ENCODE measurements at places on chromosomes 1 and 21.
A peak's percentile ranks its signal among the peaks of the same experiment; 100 is the strongest.

GRCh38 chr1:214413315-214413714 lies 132.4 kb downstream of the SMYD2 start:
- no peak for DNase-seq

GRCh38 chr21:34132202-34132601 lies 58.8 kb downstream of the MRPS6 start:
- DNase-seq = no peak

GRCh38 chr1:162177126-162177525 lies 107.6 kb downstream of the NOS1AP start:
- DNase-seq = no peak

DNA sequence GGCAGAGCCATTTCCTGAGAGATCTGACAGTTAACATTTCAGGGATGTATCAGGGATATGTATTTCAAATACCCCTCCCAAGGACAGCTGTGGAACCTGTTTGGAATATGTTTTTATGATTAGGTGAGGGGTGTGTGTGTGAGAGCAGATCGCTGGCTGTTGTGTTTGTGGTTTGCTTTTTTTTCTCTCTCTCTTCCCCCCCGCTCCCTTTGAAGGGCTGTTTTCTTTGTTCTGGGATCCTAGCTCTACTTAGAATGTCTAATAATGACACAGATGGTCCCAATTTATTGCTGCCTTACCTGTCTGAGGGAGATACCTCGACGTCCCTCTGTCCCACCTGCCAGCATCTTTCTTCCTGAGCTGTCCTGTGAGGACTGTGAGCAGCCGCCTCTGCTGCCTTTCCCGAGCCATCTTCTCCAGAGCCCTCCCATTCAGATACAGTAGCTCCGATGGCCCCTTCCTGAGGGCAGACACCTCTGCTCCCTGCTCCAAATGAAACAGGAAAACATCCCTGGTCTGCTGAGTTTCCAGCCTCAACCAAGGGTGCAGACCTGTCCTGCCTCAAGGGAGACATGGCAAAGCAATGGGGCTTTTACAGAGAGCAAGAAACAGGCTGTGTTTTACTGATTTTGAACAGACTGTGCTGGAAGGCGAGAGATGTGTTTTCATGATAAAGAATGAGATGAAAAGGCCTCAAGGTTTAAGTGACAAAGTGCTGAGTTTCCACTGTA lies 138.0 kb upstream of the TNR start:
- DNase-seq = no peak

GRCh38 chr1:37755290-37755689 lies 9.6 kb downstream of the EPHA10 start:
- DNase-seq = no peak

DNA sequence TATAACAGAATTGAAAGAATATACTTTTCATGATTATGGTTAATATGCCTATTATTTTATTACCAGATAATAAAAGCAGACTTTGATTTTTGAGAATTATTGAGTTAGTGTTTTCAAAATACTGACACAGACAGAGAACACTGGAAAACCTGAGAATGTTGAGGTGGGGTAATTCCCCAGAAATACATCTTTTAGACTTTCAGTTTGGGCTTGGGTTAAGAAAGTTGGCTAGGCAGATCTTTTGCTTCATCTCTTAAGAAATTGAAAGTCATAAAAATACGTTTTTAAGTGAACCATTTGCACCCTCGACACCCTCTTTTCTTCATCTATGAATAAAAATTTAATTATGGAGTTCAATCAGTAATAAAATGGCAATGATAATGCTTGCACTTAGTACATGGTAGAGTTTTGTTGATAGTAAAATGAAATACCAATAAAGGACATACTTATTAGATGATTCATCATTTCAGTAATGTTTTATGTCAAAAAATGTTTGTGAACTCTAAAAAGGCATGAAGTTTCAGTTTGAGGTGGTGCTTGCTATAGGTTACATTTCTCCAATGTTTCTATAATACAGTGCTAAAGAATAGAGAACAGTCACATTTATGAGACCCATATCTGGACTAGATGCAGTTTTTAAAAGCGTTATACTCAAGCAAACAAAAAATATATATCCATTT lies 1.9 kb upstream of the SAMSN1 start:
- DNase-seq = no peak

DNA sequence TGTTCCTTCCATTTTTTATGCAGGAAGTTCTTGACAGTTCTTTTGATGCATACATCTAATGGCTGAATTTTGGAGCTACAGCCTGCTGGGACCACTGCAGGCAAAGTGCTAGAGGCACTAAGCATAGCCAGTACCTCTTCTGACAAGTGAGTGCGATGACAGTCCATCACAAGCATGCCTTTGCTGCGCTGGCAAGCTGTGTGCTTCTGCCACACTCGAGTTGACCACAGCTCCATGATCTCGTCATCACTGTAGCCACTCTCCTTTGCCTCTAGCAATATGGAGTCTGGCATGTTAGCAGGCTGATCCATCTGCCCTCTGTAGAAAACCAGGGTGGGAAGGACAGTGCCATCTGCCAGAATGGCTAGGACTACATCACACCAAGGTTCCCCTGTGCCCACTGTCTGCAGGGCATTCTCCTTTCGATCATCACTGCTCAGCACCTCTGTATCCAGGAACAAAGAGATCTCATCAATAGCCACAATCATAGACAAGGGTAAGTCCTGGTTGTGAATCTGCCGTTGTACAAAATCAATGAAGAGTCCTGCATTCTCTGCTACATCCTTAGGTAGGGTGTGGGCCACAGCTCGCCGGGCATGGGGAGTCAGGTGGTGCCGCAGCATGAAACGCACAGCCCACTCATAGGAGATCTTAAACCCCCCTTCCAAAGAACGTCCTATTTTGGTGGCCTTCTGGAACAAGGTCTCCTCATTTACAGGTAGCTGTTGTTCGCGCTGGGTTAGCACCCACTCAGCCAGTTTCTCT lies 6.0 kb downstream of the PSMB4 start:
- no peak for DNase-seq

DNA sequence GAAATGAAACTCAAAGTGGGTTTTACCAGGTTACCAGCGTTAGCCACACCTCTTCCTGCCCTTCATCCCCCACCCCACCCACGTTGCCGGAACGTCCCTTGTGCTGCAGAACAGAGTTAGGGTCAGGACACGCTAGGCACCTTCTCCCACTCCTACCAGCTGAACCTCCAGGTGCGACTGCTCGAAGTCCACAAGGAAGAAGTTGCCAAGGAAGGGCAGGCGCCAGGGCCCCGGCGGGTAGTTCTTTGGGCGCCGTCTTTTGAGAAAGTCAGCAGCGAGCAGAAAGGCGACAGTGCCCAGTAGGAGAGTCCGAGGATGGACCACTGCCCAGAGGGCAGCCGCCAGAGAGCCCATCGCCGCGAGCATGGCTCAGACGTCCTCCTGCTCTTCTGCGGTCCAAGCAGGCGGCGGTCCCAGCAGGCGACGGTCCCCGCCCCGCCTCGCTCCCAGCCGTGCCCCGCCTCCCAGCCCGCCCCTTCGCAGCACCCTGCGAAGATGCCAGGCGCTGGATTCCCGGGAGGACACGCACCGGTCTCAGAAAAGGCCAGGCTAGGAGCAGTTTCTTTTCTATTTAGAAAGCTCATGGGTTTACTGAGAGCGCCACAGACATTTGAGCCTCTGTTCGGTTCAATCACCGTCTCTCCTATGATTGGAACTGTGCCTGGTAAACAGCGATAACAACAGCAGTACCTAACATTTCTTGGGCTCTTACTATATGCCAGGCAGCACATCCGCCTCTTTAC lies at the start of gene CYP2J2:
CYP2J2 (minus strand) TSS at position 393 of the 743 bp plus-strand sequence; CDS start at position 366, 27 bp downstream.
- no peak for DNase-seq

GRCh38 chr21:30148906-30149305 lies 17.7 kb downstream of the CLDN17 start:
- DNase-seq = no peak

- no peak for DNase-seq
Measured at GRCh38 chr21:38249256-38249655, 7.5 kb upstream of the KCNJ15 start.

DNA sequence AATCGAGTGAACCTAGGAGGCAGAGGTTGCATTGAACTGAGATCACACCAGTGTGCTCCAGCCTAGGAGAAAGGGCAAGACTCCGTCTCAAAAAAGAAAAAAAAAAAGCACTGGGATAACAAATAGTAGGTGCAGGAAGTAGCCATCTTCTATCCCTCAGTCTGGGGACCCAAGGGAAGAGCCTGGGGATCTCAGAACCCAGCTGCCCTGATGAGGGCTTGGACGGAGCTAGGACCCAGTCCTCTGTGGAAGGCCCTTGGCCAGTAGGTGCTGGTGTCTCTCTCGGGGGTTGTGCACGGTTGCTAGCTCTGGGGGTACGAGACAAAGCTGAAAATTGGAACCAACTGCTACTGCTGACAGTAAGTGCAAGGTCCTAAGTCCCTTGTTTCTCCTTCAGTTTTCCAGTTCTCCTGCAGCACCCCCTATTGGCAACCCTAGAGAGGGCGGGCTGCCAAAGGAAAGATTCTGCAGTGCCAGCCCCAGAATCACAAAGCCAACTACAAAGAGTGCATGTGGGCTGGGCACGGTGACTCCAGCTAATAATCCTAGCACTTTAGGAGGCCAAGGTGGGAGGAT lies 57.6 kb upstream of the KIF1B start:
- DNase-seq = peak; percentile 38

- peak; percentile 69 for DNase-seq
Measured at GRCh38 chr1:207672522-207673130, 27.7 kb downstream of the CR1L start.

- DNase-seq = no peak
Measured at GRCh38 chr1:19009882-19010321, 53.4 kb upstream of the IFFO2 start.

DNA sequence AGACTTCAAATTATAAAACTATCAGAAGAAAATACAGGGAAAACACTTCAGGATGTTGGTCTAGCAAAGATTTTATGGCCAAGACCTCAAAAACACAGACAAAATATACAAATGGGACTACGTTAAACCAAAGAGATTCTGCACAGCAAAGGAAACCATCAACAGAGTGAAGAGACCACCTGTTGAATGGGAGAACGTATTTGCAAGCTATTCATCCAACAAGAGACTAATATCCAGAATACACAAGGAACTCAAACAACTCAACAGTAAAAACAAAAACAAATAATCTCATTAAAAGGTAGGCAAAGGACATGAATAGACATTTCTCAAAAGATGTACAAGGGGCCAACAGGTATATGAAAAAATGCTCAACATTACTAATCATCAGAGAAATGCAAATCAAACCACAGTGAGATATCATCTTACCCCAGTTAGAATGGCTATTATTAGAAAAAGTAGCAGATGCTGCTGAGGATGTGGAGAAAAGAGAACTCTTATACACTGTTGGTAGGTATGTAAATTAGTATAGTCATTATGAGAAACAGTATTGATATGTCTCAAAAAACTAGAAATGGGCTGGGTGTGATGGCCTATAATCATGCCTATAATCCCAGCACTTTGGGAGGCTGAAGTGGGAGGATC lies 112.6 kb downstream of the LRIG2 start:
- no peak for DNase-seq

GRCh38 chr1:26078286-26079177 lies 11.1 kb upstream of the TRIM63 start:
- DNase-seq = no peak

- no peak for DNase-seq
Measured at GRCh38 chr1:180674603-180675530, 43.0 kb downstream of the XPR1 start.

DNA sequence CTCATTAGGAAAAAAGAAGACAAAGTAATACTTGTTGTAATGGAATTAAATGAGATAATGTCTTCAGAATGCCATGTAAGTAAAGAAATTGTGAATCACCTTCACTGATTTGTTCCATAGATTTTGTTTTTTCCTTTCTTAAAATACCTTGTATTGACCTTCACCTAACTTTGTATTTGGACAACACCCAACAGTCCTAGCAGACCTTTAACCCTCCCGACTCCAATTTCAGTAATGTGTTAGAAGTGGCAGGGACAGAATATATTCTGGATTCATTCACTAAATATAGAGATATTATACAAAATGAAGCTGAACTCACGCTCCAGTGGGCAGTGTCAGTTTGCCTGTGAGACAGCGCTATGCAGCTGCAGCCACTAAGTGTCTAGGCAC lies 57.9 kb downstream of the UCK2 start:
- DNase-seq = no peak

- DNase-seq = no peak
Measured at GRCh38 chr1:5980314-5981008, 11.8 kb downstream of the NPHP4 start.
